ENCODE measurements at places on chromosomes 1 and 21.

DNA sequence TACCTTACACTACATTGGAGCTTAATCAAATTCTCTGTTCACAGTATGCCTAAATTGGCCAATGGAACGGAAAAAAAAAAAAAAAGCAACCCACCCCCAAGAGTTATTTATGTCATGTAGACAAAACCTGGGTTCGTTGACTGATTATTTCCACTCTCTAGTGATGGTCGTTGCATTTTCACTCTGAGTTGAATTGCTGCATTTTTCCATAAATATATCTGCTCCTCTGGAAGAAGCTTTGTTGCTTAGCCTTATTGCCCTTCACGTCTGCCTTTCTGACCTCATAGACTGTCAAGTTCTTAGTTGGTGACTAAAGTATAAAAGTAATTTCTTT, 90.2 kb upstream of the RUNX1 start:
- no peak for DNase-seq

- DNase-seq = no peak
Observed at GRCh38 chr1:91774520-91775203, 111.3 kb downstream of the TGFBR3 start.

DNA sequence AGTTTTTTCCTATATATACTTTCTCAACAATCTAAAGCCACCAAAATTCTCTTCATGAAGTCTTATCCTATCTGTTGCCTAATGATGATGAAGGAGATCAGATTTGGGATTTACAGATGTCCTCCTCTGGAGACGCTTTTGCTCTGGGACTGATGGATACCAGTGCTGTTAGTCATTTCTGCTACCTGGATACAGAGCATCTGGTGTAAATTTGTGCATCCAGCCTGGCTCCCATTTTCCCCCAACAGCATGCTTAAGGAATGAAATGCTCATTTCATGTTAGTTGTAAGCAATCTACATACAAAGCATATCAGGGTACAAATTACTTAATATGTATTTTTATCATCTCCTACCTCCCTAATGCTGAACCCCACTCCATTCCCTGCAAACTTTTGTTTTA, 57.7 kb downstream of the HNRNPR start:
- DNase-seq = no peak

- DNase-seq = no peak
Observed at GRCh38 chr1:185400052-185400451, 83.0 kb upstream of the IVNS1ABP start.

DNA sequence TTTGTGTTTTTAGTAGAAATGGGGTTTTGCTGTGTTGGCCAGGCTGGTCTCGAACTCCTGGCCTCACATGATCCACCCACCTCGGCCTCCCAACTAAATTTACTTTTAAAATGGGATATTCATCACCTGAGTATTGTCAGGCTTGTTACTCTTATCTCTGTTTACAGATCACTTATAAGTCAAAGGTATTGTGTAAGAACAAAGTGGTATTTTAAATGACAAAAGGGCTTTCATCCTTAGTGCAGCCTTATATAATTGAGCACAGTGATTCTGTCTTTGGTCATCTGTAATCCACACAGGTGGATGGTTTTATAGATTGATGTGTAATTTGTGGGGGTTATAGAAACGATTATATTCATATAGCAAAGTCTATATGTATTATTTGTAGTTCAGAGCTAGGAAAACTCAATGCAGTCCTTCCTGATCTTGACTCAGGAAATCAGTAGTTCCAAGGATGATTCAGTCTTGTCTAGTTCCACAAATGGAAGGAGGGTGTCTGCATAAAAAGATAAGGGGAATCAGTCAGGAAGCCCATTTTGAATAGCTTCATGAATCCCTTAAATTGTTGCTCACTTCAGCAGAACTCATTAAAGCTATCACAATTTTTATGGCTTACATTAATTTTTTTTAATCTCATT, 34.6 kb downstream of the STXBP3 start:
- DNase-seq = no peak

DNA sequence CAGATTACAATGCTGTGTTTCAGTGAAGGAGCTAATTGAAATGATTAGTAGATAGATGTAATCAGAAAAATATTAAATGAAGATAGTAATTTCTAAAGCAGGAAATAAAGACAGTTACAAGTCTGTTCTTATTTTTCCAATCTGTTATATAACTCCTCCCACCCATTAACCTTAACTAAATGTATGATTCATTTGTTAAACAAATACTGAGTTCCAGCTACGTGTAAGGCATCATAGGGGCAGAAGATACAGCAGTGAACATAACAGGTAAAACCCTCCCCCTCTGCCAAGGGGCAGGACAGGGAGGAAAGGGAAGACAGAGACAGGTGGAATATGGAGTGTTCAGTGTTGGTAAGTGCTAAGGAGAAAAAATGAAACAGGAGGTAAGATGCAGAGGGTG, at the start of gene FAM177B:
Gene FAM177B (plus strand): TSS at position 231 of the 400 bp plus-strand sequence. CDS start 9,344 bp downstream, outside the sequence.
- DNase-seq = no peak

DNA sequence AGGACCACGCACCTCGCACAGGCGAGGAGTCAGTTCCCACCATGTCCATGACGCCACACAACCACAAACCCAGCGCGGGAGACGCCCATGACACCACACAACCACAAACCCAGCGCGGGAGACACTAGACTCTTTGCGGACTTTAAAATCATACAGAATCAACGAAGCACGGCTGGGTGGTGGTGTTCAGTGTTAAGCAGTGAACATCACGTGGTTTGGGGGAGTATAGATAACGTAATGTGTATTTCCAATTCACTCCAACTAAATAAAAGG, 19.2 kb downstream of the PTTG1IP start:
- no peak for DNase-seq

DNA sequence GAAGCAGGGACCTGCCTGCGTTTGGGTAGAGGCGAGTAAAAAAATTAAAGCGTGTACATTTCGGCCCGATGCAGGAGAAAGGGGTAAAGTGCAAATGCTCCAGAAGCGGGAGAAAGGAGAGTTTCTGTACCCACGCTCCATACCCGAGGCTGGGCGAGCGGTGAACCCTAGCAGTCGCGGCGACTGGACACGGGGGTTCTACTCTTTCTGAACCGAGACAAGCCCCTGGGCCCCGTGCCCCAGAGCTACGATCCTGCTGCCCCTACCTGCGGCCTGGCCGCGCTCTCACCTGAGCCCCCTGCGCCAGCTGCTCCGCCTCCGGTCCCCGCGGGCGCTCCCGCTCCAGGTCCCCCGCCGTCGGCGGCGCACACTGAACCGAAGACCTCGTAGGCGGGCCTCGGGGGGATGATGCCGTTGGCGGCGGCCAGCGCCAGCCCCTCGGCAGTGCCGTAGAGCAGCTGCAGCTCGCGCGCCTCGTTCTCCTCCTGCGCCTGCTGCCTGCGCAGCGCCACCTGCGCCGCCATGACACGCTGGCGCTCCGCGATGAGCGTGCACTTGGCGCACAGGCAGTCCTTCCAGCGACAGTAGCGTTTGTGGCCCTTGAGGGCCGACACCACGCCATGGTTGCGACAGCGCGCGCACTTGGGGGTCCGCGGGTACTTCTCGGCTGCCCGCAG, 2.4 kb downstream of the DMRTA2 start:
- no peak for DNase-seq

DNA sequence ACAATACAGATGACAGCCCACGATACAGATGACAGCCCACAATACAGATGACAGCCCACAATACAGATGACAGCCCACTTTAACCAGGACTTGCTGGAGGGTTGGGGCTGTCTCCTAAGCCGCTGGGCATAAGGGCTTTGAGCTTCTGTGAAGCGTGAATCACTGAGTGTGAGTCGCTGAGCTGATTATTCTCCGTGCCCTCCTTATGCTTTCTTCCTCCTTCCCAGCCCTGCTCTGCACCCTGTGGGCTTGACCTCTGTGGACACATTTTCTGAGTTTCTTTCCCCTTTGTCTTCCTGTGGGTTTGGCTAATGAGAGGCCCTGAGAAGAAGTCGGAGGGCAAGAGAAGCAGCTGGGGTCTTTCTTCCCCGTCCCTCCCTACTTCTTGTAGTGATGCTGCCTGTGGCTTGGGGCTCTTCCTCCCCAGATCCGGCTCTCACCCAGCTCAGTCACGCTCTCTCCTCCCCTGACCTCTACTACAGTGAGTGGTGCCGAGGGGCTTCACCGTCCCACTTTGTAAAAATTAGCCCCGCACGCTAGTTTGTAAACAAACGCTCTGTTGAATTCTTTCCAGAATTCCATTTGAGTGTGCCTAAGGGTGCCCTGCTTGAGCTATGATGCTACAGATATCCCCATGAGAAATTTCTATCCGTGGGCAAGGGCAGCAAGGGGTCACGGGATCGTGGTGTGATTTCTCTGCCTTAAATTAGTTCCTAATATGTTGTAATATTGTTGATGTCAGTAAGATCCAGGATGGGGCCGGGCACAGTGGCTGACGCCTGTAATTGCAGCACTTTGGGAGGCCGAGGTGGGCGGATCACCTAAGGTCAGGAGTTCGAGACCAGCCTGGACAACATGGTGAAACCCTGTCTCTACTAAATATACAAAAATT, 46.4 kb upstream of the SOD1 start:
- DNase-seq = no peak

DNA sequence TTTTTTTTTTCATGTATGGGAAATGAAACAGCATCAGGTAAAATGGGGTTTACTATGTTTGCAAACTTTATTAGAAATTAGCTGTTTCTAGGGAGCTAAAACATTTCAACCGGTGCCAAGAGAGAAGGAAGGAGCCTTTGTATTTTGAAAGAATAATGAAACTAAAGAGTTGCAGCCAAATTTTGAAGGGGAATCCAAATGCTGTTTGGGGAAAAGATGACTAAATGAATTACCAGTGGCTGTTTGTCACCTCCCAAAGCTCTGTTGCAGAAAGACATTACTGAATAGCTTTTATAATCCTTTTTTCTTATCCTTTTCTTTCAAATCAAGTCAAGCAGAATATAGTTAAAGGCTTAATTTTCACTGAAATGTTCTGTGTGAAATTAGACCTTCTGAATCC, 591.3 kb upstream of the ADGRL2 start:
- DNase-seq = no peak

DNA sequence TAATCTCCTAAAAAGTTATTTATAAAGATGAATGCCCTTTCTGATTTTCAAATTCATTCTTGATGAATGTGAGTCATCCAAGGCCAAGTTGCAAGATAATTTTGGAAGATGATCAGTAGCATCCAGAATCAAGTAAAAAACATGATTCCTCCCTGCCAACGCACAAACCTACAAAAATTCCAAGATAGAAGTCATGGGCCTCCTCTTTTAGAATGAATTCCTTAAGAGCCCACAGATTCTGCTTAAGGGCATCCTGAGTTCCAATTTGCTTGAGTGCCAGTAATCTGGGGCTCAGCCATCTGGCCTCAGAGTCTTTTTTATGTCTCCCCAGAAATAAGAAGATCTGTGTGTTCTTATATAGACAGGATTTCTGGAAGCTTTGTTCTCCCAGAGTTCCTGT, 23.2 kb upstream of the SPATA6 start:
- DNase-seq = no peak

GRCh38 chr1:223143537-223144248, 645 bp upstream of the TLR5 start:
- DNase-seq = no peak

DNA sequence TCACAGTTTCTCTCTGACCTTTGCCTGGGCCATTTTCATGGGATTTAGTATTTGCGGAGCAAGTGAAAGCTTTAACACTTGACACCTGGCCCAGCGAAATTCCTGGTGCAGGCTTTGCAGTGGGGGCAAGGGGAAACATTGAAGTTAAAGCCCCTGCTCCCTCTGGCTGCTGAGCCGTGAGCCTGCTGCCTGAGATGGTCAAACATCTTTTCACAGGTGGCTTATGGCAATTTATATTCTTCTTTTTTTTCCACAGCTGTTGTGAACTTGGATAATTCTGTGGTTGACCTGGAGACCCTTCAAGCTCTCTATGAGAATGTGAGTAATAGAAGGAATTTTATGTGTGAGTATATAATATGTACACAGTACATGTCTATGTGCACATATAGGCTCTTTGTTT, 202.9 kb downstream of the FMN2 start:
- DNase-seq = no peak

DNA sequence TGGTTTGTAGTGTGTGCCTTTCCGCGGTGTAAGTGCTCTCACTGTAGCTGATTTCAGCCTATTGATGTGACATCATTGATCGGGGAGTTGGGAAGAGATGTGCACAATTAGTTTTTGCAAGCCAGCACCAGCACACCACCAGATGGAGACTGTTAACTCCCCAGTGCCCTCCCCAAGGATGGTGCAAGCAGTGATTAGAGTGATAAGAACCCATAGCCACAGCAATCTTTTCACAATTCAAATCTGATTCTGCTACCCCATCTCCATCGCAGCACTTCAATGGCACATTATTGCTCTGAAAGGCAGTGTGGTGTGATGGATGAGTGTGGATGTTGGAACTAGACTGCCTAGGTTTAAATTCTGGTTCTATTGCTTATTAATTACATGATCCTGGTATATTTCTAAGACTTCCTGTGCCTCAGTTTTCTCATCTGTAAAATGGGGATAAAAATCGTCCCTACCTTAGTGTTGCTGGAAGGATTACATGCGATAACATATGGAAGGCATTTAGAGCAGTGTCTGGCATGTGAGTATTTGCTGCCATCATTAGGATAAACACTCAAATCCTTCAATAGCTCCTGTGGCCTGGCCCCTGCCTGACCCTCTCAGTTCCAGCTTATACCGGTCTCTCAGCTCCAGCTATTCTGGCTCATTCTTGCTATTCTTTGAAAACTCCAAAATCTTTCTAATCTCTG, 6.7 kb downstream of the CSF3R start:
- no peak for DNase-seq

GRCh38 chr21:42627527-42628289, 25.7 kb upstream of the PDE9A start:
- DNase-seq = no peak
